Pons (tissue), 1 donor: ENCODE measurements at places on chromosomes 5 and 9.

DNA sequence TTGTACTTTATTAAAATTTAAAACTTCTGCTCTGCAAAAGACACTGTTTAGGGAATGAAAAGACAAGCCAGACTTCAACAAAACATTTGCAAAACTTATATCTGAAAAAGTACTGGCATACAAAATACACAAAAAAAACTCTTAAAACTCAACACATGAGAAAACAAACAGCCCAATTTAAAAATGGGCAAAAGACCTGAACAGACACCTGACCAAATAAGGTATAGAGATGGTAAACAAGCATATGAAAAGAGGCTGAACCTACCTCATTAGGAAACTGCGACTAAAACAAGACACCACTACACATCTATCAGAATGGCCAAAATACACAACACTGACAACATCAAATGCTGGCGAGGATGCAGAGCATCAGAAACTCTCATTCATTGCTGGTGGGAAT is 54.4 kb upstream of the LMX1B start:
- DNase-seq = no peak

GRCh38 chr9:127123064-127123890 is 842 bp upstream of the ANGPTL2 start:
- no peak for DNase-seq

DNA sequence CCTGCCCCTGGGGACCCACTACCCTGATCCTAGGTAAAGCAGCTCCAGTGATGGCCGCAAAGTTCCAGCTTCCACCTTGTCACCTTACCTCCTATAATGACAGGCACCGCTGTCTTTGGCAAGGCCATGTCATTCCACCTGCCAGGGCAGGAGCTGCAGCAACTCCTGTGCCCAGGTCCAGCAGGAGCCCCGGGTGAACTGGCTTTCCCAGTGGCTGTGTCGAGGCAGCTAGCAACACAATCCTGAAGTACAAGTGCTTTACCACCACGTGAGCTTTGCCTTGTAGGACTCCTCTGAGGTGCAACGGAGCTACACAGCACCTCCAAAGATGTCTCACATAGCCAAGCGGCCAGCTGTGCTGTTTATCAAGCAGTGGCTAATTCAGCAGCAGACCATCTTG is 20.7 kb upstream of the MGAT1 start:
- DNase-seq = no peak

GRCh38 chr9:28206280-28206679 is 633.0 kb upstream of the C9orf72 start:
- no peak for DNase-seq

DNA sequence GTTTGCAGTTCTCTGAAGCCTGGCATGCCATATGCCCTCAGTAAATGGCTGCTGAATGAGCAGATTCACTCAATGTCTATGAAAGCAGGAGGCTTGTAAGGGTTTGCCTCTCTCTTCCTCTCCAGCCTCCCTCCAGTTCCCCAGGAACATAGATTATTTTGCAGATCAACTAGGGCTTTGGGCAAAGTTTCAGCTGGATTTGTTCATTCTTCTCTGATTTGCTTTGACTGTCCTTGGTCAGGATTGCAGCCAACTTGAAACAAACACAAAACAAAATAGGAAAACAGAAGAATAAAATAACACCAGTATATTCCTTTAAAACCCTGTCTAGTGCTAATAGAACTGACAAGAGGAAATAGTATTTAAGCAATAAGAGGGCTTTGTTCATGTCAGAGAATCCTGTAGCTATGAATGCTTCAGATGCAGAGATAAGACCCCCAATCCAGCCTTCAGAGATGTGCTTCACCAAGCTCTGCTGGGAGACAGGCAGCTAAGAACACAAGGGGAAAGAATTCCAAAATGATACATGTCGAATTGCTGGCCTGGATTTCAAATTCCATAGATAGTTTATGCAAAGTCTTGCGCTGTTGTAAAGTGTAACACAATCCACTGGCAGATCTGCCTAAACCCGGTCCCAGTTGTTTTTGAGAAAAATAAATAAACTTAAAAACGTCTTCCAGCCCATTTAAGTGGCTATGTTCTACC is 174.3 kb downstream of the PAPPA start:
- no peak for DNase-seq

DNA sequence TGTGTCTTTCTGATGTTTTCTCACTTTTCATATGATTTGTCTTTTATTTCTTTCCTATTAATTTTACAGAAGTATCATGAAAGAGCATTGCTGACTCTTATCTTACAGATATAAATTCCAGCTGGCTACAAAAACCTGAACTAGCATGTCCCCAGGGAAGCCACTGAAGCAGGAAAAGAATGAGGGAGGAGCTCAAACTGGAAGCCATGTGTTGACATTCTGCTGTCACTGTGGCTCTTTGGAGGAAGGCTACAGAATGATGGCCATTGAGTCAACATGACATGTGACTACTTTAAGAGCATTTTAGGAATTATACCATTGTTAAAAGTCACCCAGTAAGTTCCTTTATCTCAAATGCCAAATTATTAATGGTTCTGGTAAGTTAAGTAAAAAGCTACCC is 638.3 kb upstream of the DMAC1 start:
- no peak for DNase-seq

GRCh38 chr5:21831145-21831787 is 1021.9 kb downstream of the CDH12 start:
- no peak for DNase-seq

DNA sequence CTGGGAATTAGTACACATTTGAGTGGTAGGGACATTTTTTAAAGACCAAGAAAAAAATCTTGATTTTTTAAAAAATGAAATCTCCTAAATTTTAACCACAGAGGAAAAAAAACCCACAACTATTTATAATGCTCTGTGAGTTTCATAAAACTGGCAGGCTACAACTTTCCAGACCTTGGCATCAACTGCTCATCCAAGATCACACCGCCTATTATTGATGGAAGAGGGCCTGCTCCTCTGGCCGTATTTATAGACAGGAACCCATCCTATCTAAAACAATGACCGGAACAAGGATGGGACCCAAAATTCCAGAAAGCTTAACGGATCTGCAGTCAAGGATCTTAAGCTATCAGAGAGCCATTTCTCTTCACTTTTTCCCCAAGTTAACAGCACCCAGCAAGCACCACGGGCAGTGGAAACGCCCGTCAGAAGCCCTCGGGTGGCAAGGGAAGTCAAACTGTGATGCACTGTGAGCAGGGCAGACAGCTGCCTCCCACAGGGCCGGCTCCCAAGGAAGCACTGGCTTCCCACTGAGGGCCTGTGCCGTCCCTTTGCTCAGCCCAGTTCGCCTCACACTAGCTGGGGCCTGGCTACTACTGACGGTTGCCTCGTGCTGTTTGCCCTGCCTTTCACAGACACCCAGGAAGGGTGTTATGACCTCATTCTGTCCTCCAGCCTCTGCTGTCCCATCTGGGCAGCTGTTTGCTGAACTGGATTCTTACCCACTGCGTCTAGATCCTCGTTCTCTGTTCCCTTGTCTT is 62.8 kb downstream of the CDC14B start:
- peak; percentile 75 for DNase-seq

GRCh38 chr5:13217636-13218035 is 726.9 kb downstream of the DNAH5 start:
- no peak for DNase-seq

DNA sequence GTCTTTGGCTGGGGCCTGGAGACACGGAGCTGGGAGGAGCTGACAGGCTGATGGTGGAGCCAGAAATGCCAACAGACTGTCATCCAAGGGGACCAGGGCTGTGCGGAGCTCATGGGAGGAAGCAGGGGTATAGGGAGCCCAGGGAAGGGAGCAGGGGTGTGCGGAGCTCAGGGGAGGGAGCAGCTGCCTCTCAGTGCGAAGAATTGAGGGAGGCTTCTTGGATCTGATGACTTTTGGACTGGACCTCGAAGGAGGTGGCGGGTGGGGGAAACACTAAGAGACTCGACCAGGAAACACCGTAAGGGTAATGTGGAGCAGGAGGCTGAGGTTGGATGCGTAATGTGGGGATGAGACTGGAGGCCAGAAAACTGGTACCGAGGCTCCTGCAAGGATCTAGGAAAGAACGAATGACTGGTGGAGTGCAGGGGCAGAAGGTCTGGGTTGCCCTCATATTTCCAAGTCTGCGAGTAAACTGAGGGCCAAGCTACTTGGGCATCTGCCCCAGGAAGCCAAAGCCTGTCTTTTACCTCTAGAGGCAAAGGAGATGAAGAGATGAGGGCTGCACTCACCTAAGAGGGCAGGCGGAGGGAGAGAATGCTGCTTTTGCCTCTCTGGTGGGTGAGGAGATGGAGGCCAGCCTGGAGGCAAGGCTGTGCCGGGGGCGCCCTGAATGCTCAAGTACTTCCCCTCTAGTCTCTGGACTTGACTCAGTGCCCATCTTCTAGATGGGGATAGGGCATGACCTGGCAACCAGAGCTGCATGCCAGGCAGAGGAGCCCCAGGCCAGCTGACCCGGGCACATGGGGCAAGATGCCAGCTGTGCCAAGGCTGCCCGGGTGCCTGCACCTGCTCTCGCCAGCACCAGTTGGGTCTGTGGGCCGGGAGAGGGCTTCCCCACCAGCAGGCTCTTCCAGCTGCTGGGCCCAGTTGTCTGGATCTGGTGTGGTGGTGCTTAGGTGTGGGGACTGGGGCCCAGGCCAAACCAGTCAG is 2.3 kb downstream of the PTGS1 start:
- DNase-seq = no peak

- peak; percentile 88 for DNase-seq
Observed at GRCh38 chr5:87645224-87645623, 232.5 kb upstream of the CCNH start.

DNA sequence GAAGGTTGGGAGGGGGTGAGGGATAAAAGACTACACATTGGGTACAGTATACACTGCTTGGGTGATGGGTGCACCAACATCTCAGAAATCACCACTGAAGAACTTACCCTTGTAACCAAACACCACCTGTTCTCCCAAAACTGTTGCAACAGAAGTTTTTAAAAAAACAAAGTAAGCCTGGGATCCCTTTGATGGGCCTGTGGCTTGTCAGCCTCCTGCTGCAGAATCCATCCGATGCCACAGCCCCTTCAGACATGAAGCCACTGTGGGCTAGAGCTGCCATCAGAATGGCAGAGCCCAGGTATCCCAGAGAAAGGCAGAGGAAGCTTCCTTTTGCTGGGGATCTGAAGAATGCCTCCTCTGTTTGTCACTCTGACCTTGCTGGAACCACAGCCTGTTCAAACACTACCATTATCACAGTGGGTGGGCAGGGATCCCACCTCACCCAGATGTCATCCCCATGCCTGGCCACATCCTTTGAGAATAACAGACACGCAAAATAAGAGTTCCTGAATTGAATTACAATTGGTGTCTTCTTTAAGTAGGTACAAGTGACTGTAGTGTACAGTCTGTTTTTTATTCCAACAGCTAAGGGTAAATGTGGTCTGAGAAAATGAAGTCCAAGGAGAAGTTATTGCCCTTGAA is 78.1 kb upstream of the DIRAS2 start:
- DNase-seq = no peak

DNA sequence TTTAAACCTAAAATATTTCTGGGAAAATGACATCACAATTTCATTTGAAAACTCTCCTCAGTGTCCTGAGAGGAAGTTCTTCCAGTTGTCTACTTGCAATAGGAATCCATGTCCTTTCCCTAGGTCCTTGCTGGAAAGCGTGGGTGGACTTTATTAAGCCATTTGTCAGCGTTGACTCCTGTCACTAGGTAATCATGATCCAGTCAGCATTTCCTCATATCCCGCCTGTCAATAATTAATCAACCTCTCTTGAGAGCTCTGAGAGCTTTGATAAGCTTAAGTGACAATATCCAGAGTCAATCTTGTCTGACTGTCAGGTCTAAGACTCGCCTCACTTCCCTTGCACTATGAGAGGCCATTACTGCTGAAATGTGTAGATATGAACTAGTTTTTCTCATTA is 107.2 kb upstream of the SLIT3 start:
- no peak for DNase-seq

- DNase-seq = no peak
Observed at GRCh38 chr5:139611703-139612584, 36.2 kb upstream of the CXXC5 start.

DNA sequence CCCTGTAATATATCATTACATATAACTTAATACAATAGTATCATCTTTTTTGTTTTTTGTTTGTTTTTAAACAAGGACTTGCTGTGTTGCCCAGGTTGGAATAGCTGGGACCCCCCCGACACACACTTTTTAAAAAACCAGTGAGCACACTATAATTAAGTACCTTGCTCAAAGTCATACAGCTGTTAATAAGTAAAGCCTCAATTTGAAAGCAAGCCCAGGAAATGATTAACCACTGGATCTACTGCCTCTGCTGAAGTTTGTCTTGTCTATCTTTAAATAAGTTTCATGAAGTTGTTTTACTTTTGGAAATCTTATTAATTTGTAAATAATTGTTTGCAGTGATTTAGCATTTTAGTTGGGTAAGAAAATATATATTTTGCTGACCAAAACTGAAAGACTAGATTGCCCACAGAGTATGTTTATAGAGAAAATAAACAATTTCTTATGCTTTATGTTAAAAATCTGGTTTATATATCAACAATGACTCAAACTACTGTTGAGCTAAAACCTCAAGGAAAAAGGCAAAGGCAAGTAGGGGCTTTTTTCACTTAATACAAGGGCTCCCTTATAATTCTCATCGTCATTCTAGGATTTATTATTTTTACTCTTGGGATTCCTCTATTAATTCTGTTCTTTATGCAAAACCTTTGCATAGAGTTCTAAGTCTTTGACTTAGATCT is 5.8 kb upstream of the CARNMT1 start:
- no peak for DNase-seq

DNA sequence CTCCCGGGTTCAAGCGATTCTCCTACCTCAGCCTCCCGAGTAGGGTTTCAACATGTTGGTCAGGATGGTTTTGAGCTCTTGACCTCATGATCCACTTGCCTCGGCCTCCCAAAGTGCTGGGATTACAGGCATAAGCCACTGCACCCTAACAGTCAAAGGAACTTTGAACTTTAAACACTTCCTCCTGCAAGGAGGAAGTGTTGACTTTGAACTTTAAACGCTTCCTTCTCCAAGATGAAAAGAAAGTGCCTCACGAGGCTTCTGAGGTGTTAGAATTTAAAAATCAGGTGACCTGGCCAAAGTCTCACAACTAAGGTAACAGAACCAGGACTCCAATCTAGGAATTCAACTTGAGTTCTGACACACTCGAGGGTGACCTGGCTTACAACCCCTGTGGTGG is 150.9 kb downstream of the BRINP1 start:
- DNase-seq = no peak

- no peak for DNase-seq
Observed at GRCh38 chr9:35831040-35831439, 2.0 kb downstream of the TMEM8B start.

DNA sequence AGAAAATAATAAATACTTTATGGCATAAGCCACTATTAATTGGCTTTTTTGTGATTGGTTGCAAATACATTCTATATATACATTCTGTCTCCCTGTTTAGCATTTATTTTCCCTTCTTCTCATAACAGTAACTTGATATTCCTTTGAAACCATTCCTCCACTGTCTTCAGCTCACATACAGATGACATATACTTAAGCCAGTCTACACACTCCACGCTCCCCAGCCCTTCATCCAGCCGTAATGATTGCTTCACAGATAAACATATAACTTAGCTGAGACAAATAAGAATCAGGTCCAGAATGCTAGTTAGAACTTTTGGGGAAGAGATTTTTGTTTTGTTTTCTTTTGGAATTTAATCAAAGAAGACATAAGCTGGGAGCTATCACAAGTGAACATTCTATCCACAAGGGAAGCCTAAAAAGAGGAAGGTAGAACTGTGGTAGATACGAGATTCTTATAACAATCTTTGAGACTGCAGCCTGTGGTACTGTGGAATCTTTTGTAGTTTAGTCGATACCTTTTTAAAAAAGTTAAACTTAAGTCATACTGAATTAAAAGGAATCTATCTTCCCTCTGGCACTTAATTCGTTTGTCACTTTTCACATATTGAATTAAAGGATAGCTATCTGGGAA is 365.1 kb upstream of the PRR16 start:
- no peak for DNase-seq
